ENCODE measurements at places on chromosomes 1 and 21.

DNA sequence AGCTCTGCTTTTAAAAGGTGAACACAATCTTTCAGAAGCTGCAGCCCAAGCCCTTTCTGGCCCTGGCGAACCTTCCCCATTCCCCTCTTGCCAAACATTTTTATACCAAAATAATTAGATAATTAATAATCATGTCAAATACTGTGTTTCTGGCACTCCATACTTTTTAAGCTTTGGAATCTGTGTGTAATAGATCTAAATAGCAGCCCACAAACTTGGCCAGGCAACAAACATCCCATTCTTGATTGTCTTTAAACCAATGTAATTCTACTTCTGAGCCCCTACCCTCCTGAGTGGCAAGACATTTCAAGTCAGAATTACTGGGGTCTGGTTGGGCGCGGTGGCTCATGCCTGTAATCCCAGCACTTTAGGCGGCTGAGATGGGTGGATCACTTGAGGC lies 137.7 kb downstream of the NAV1 start:
- DNase-seq = no peak

GRCh38 chr1:204113896-204114295 lies 37.9 kb downstream of the ETNK2 start:
- DNase-seq = no peak

DNA sequence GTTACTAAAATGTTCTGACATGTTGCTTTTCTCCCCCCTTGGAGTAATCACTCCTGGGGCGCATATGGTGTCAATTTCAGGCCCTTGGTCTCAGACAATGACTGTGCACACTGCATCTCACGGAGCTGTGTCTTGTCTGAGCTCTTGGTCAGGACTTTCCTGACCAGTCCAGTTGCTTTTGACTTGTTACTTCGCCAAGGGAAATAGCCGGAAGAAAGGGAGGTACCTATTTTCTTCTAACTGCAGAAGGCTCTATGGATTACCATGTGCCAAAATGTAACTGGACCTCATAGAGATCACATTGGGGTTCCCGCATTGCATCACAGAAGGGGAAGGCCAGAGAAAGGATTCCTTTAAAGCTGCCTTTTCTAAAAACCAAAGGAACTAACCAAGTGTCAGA lies 68.6 kb downstream of the SPAG17 start:
- DNase-seq = no peak

DNA sequence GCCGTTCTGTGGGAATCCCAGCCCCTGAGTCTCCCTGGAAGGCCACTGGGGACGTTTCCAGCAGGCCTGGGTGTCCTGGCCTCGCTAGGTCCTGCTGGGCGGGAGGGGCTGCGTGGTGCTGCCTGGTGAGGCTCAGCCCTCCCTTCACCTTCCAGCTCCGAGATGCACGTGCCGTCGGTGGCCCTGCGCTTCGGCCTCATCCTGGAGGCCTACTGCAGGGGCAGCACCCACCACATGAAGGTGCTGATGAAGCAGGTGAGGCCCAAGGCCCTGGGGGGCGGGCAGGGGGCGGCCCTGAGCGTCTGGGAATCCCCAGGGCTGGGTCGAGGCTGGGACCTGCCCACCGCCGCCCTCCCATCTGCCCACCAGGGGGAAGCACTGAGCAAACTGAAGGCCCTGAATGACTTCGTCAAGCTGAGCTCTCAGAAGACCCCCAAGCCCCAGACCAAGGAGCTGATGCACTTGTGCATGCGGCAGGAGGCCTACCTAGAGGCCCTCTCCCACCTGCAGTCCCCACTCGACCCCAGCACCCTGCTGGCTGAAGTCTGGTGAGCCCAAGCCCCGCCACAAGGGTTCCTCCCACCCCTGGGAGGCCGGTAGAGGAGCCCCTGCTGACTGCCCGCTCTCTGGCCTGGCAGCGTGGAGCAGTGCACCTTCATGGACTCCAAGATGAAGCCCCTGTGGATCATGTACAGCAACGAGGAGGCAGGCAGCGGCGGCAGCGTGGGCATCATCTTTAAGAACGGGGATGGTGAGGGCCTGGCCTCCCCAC lies 70.3 kb downstream of the PIK3CD start:
- DNase-seq = peak; percentile 81

GRCh38 chr1:77533660-77534305 lies 148.7 kb downstream of the ZZZ3 start:
- peak; percentile 69 for DNase-seq

- DNase-seq = no peak
These were observed 93.0 kb upstream of the TENT5C start for GRCh38 chr1:117512728-117513321.

- no peak for DNase-seq
These were observed 309 bp downstream of the NSL1 start for GRCh38 chr1:212791261-212791675.

- DNase-seq = no peak
These were observed 43.1 kb upstream of the IGSF3 start for GRCh38 chr1:116710420-116711262.
